ENCODE measurements at places on chromosomes 16 and 17.

DNA sequence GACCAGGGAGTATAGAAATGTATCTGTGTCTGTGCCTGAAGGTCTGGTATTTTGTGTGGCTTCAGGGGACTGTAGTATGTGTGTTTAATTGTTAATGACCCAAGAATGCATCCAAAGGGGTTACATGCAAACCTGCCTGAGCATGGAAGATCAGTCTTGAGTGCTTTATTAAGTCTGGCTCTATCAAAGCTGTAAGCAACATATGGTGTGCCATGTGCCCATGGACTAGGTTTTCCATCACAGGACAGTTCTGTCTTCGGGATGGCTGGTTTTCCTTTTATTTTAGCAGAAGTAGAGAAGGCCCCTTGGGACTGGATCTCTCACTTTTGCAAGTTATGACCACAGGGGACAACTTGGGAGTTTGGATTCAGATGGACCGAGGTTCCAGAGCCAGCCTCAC is 18.2 kb downstream of the RBFOX1 start:
- DNase-seq, result no peak

DNA sequence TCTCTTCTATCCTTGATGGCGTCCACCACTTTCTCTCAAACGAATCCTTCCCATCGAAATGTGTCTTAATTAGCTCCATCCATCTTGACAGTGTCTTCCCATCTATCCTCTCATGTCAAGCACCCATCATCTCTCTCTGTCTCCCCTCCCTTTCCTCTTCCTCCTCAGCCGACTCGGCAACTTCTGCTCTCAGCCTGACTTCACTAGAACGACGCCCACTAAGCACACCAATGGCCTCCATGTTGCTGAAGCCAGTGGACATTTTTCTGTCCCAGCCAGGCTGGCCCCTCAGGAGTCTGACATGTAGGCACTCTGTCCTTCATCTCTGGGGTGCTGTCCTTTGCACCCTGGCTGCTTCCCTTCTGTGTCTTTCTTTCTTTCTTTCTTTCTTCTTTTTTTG is 2.5 kb upstream of the SPATA20 start:
- DNase-seq, result no peak

GRCh38 chr17:12900474-12900873 is 111.2 kb downstream of the ARHGAP44 start:
- DNase-seq, result no peak

DNA sequence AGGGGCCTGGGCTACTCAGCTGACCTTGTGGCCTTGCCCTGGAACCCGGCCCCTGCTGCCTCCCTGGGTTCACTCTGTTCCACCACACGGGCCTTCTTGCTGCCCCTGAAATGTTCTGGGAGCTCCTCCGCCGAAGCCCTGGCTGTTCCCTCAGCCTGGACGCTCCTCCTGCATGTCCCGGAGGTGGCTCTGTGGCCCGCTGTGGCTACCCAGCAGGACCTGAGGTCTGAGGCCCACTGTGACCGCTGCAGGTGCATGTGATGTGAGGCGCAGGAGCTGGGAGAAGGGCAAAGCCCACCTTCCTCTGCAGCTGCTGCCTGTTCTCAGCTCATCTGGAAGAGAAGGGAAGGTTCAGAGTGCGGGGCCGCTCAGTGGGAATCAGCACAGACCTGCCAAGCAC is 38.9 kb upstream of the ACSF3 start:
- DNase-seq, result no peak

DNA sequence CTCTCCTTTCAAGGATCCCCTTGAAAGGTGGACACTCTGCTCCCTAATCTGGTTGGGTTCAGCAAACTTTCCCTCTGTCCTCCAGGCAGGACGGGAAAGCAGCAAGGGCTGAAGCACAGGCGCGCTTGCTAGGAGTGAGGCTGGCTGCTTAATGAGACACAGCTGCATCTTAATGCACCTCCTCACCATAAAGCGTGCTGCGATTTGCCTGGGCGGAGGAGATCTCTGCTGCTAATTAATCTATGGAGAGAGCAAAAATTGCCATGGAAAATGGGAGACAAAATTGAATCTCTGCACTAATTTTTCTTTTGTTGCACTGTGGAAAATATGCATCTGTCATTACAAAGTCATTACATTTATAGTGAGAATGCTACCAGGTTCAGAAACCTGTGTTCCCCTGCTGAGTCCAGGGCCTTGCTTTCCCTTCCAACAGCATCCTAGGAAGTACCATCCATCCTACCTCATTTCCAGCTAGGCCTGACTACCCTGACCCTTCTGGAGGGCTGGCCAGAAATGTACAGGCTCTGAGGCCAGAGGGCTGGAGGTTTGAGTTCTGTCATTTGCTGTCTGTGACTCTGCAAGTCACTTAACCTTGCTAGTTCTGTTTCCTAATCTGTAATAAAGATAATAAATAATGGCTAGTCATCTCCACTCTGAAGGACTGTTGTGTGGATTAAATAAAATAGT is 43.5 kb upstream of the BCAR1 start:
- no peak for DNase-seq

DNA sequence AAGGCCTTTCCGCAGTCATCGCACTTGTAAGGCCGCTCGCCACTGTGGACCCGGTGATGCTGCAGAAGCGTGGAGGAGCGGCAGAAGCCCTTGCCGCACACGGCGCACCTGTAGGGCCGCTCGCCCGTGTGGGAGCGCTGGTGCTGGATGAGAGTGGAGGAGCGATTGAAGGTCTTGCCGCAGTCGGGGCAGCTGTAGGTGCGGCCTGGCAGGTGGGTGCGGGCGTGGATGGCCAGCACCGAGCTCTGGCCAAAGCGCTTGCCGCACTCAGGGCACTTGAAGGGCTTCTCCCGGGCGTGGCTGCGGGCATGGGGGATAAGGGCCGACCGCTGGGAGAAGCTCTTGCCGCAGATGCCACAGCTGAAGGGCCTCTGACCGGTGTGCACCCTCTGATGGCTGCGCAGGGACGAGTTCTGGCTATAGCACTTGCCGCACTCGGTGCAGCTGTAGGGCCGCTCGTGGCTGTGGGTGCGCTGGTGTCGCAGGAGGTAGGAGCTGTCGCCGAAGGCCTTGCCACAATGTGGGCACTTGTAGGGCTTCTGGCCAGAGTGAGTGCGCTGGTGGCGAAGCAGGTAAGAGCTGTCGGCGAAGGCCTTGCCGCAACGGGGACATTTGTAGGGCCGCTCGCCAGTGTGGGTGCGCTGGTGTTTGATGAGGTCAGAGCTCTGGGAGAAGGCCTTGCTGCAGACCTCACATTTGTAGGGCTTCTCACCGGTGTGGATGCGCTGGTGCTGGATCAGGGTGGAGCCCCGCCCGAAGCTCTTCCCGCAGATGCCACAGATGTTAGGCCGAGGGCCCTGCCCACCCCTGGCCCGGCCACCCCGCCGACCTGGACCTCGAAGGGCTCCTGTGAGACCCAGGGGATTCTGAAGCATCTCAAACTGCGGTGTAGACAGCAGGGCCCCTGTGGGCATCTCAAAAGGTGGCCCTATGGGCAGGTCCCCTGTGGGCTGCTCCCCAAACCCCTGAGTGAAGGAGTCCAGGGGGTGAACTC is 1.5 kb downstream of the ZNF768 start:
- no peak for DNase-seq

DNA sequence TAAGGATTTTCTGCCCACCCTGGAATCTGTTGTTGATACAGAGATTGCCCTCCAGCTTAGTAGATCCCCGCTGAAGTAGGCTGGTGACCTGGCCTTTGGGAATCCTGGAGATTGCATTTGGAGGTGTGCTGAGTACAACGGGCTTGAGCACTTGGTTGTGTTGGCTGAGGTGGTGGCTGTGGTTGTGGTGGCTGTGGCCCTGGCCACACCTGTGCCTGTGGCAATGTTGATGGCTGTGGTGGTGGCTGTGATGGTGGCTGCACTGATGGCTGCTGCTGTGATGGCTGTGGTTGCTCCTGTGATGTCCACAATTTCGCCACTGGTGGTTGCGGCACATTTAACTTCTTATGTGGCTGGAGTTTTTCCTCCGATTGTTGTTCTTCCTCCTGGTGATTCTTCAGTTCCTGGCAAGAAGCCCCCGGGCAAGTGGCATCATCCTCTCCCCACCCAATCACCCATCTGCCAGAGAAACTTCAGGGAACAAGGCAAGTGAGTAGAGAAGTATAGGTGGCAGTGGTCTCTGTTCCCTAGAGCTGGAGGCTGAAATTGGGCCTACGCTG is 4.2 kb downstream of the CCDC200 start:
- DNase-seq, result no peak

DNA sequence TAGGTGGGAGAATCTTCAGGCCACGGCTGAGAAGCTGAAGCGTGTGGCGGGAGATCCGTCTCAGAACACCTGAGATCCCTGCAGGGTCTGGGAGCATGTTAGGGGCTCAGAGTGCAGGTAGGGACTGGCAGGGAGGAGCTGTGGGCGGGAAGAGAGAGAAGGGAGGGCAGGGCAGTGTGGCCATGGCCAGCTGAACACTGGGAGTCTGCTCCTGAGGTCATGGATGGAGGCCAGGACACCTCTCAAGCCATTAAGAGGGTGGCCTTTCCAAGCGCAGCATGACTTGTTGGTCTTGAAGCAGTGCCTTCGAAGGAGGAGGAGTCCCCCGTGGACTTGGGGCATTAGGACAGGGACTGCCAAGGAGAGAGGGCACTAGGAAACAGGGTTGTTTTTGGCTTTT is 23.7 kb downstream of the NAA60 start:
- no peak for DNase-seq

- DNase-seq, result no peak
These were observed 2.7 kb upstream of the CDK5R1 start for GRCh38 chr17:32484041-32484461.

GRCh38 chr16:68076560-68076959 is 8.6 kb upstream of the NFATC3 start:
- DNase-seq, result no peak

DNA sequence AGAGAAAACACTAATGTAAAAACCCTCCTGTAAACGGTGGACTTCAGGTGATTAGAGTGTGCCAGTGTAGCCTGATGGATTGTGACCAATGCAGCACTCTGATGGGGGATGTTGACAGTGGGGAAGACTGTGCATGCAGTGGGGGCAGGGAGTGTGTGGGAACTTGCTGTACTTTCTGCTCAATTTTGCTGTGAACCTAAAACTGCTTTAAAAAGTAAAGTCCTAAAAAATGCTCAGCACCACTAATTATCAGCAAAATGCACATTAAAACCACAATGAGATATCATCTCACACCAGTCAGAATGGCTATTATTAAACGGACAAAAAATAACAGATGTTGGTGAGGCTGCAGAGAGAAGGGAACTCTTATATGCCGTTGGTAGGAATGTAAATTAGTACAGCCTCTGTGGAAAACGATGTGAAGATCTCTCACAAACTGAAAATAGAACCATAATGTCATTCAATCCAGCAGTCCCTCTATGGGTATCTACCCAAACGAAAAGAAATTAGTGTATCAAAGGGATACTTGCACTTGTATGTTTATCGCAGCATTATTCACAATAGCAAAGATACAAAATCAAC is 9.7 kb upstream of the ULK2 start:
- DNase-seq, result no peak

GRCh38 chr16:15847611-15848175 is 9.1 kb downstream of the MYH11 start:
- no peak for DNase-seq

- no peak for DNase-seq
These were observed at the start of gene ACSF2 for GRCh38 chr17:50425682-50426471. Gene ACSF2, plus strand, starts transcription at chr17:50426218. Its CDS starts 44 bp downstream, at chr17:50426262.

- no peak for DNase-seq
These were observed 95.5 kb downstream of the KATNIP start for GRCh38 chr16:27645396-27645795.

DNA sequence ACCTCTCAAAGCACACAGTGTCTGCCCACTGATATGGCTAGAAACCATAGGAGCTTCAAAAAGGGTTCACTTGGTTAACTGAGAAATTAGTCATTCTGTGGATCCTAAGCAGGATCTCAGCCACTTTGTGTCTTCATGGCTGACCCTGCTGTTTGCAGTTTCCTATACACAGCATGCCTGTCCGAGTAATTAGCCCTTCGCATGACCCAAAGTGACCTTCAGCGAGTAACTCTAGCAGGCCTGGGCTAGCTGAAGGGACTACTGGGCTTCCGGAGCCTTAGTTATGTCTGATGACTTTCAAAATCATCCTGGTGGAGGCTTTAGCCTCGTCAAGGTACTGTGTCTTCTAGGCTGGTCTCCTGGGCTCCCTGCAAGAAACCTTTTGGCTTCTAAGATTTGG is 28.9 kb upstream of the FBXW10B start:
- no peak for DNase-seq

DNA sequence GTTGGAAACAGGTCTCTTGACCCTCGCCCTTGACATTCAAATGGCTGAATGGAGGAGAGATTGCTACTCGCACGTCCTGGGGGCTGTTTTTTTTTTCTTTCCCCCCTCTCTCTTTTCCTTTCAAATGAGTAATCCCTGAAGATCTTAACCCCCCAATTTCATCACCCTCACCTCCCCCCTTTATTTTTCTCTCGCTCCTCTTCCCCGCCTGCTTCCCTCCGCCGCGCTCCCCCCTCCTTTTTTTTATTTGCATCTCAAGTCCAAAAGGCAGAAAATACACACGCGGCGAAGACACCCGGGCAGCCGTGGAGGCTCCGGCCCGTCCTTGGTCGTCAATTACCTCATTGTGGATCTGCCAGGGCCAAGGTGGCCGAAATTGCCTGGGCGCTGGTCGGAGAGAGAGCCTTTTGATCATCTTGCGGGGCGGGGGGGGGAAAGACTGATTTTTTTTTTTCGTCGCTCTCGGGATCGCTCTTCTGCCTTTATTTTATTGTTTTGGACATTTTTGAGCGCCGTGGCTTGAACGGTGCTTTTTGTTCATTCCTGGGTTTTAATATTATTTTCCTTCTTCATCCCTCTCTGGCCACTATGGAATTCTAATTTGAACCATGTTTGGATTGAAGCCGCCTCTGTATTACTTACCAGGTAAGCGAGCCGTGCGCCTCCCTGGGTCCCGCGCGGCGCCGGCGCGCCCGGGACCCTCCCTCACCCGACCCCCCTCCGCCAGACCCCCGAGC is 57.2 kb upstream of the GSE1 start:
- no peak for DNase-seq

GRCh38 chr17:49910094-49910857 is 58.7 kb upstream of the DLX4 start:
- DNase-seq, result no peak

DNA sequence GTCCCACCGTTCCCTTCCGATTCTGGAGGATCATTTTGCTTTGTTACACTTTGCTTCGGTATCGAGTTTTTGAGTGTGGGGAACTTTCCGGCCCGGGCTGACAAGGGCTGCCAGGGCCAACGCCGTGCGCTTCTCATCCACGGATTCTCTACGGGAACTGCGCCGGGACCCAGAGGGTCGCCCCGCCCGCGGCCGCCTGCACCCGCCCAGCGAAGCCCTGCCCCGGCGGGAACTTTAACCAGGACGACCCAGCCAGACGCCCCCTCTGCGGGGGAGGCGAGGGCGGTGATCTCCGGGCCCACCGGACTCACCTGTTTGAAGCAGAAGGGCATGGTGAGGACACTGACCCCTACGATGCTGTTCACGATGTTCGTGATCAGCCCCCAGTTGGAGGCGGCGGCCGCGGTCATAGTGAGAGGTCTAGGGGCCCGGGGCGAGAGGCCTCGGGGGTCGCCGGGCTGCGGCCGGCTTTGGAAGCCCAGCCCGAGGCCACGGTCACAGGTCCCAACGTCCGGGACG is 536 bp downstream of the SLC38A10 start:
- no peak for DNase-seq
